Hematopoietic multipotent progenitor cell treated with erythropoietin and hydrocortisone succinate and interleukin-3 and kit ligand, for 6 days (in vitro differentiated cells): ENCODE measurements at places on chromosomes 6 and 20.

DNA sequence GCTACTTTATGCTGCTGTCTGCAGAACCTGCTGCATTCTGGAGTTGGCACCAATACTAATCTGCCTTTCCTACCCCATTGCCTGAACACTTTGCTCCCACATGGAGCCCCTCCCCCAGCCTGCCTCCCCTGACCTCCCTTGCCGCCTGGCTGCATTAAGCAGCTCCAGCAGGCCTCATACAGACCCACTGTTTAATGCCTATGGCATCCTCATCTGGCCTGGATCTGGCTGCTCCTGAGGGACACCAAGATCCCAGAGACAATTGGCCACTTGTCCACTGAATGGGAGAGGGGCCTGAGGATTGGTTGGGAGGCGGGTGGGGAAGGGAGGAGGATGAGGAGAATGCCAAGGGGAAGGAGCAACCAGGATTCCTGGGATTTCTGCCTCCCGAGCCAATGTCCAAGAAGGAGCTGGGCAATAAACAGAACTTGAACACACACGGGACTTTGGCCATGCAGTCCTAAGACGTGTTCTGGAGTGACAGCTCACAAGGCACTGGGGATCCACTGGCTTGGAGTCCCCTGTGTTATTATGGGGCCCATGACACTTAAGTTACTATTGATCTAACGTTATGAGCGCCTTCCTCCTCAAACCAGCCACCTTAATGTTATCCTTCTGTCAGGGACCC is 10.4 kb upstream of the KCNK5 start:
- DNase-seq = no peak

- DNase-seq = peak; percentile 5
These were observed 652.5 kb upstream of the EPHA7 start for GRCh38 chr6:94071835-94072234.

- no peak for DNase-seq
These were observed 29.8 kb downstream of the FAM83B start for GRCh38 chr6:54876365-54876764.

GRCh38 chr6:157235600-157236039 is 87.7 kb downstream of the TMEM242 start:
- DNase-seq = peak; percentile 80

GRCh38 chr6:50824552-50824951 is 5.9 kb downstream of the TFAP2B start:
- DNase-seq = no peak

DNA sequence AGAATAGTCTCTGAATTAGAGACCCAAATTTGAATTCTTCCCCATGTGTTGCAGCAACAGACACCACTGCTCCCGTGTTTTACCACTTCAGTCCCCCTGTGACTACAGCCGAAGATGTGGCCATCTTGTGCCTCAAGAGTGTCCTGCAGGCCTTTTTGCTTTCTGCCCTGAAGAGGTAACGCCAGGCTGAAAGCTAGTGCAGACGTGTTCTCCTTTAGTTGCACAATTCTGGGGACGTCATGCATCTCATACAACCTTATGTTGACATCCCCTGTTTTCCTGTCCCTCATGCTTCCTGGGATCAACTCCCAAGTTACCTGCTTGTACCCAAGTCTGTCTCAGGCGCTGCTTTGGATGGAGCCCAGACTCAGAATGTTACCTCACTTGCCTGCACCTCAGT is 69.1 kb upstream of the SLC22A23 start:
- DNase-seq = no peak

DNA sequence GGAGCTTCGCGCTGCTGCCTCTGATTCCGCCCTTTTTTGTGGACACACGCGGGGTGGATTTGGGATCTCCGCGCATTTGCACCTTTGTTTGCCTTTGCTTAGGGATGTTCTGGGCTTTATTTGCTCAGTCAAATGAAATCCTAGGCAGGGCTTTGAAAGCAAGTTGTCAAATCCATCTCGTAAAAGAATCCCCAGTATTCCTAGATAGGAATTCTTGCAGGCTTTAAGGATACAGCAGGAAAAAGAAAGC is 453 bp downstream of the CEP57L1 start:
- no peak for DNase-seq

GRCh38 chr6:53241938-53242337 is 93.3 kb upstream of the GCM1 start:
- no peak for DNase-seq

DNA sequence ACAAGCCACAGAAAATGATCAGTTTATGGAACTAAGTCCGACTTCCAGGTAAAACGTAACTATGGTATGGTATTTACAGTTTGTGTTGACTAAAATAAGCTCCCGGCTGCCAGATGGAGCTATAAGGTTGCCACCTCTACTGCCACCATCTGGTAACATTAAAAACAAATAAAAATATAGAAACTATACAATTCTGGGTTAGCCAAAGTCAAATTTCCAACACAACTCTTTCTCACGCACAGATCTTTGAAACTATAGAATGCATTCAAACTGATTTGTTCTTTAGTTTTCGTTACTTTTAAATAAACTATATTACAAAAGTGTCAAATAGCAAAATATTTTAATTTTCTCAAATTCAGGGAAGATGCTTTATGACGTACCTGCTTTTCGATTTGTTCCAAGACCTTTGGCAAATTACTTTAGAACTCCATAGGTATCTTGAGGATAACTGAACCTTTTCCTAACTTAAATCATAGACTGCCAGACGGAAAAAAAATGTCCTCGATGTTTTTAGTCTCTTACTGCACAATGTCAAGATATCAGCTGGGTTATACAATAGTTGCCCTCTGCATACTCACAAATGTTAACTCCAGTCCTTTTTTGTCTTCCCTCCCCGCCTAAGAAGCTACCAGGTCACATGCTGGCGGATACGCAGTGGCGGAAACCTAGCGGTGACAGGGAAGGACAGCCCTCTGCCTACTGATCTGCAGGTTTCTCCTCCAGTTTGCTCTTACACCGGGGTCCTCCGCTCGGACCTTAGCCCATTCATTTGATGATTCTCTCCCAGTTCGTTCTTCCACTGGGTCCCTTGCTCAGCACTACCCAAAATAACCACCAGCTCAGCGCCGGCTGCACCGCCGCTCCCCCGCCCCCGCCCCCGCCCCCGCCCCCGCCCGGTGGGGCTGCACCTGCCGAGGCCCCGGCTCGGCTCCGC is 888 bp downstream of the SLC17A5 start:
- peak; percentile 86 for DNase-seq

- DNase-seq = no peak
These were observed 126.0 kb downstream of the CD83 start for GRCh38 chr6:14243597-14243996.

DNA sequence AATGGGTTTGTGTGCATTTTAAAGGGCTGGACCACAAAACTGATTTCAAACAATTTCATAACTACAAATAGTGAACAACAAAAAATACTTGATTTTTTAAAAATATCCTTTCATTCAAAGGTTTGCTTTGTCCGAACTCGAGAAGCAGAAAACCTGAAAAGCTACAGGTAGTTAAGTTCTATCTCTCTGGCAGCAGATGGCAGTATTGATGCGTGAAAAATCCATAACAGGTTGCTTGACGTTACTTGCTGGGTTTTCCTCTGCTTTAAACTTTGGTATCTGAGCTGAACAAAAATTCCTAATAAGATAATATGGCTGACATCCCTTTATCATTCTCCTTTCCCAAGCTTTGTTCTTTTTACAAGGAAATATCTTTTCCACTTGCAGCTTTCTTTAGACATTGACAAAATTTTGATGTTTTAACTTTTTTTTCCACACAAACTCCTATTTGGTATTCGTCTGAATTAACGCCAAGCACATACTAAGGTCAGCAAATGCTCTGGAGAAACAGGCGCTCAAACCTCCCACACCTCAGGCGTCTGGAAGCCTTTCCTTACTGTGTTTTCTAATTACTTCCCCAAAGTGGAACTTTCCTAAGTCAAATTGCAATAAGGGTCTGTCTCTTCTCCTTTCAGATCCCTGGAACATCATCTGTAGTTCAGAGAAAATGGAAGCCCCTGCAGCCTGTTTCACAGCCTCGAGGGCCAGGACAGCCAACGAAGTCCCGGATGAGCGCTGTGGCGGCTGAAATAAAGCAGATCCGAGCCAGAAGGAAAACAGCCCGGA is 50.3 kb upstream of the GFRAL start:
- peak; percentile 52 for DNase-seq

DNA sequence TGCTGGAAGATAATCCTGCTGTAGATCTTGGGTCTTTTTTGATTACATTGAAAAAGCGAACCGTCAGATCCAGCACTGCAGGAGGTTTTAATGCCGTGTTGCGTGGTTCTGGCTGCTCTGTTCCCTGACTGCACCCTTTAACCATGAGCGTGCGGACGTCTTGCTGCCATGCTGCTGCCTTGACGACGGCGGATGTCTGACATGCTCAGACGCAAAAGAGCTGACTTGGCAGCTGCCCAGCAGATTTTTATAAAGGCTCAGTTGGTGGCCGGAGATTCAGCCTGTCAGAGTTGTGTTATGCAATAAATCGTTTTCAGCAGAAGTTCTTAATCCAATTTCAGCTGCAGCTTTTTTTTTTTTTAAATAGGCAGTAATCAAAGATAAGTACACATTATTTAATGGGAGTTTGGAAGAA is 119.4 kb downstream of the JARID2 start:
- DNase-seq = peak; percentile 94

GRCh38 chr20:5160882-5161281 is 34.1 kb downstream of the CDS2 start:
- peak; percentile 75 for DNase-seq

DNA sequence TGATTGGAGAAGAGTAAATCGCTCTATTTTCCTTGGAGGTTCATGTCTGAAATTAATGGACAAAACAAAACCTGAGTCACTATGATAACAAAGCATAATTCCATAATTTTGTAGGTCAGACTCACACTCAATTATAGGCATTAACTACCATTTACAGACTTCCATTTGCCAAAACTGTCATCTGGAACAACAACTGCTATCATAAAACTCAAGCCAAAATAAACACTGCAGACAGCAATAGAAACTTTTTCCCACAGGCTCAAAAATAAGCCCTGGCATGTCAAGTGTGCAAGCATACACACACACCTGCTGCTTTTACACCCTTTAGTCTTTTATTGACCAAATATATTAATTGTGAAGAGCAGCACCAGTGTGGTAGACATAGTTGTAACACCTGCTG is 7.1 kb downstream of the MRPS10 start:
- DNase-seq = no peak

DNA sequence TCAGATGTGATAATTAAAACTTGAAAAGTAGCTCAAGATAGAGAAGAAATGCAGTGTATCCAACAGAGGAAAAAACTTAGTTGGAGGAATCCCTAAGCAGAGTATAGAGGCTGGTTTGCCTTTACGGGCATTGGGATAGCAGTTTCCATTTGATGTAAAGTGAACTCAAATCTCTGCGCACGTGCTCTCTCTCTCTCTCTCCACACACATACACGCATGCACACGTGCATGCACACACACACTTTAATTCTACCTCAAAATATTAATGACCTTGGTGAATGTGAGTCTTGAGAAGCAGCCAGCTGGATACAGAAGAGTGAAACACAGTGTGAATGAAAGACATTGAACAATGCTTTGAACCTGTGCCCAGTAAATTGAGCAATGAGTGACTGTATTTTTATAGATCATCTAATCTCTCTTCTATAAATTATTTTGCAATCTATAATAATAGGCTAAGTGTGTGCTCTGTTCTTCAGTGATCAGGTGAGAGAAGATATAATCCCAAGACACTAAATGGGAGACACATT is 247.7 kb upstream of the FAM83B start:
- DNase-seq = no peak

DNA sequence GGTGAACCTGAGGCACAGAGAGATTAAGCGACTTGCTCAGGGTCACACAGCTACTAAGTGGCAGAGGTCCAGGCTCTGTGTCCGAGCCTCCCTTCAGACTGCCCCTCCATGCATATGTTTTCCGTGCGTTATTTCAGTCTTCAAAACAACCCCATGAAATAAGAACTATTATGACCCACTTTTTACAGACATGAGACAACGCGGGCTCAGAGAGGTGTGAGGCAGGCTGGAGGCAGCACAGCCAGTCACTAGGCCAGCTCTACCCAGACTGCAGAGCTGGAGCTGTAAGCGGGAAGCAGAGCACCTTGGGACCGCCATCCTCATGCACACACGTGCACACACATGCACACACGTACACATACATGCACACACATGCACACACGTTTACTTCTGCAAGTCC is 62.3 kb downstream of the PSMG4 start:
- DNase-seq = no peak

- DNase-seq = no peak
These were observed 27.1 kb downstream of the DAAM2 start for GRCh38 chr6:39819228-39819627.

DNA sequence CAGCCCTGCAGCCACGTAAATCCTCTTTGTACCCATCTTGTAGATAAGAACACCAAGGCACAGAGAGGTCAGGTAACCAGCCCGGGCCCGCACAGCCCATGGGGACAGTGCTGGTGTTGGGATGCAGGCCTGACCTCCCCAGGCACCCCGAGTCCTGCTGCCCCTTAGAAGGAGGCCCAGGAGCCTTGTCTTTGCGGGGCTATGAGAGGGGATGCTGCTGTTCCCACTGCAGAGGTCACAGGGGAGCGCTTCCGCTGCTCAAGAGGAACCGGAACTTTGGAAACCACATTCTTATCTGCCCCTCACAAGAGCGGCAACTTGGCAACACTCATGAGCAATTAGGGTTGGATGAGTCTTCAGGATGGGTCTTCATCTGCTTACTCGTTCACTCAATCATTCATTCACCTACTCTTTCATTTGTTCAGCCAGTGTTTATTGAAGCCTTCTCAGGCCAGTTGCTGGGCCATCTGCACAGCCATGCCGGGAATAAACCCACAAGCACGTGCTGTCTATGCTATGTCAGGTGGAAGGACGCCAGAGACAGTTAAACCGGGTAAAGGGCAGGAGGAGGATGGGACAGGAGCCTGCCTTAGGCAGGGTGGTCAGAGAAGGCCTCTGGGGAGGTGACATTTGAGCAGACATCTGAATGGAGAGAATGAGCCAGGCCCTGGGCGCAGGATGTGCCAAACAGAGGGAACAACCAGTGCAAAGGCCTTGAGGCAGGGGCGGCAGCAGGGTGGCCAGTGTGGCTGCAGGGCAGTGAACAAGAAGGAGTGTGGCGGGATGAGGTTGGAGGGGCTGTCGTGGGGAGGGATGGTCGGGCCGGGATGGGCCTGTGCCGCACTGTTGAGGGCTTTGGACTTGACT is 60.8 kb downstream of the RBM38 start:
- peak; percentile 98 for DNase-seq

DNA sequence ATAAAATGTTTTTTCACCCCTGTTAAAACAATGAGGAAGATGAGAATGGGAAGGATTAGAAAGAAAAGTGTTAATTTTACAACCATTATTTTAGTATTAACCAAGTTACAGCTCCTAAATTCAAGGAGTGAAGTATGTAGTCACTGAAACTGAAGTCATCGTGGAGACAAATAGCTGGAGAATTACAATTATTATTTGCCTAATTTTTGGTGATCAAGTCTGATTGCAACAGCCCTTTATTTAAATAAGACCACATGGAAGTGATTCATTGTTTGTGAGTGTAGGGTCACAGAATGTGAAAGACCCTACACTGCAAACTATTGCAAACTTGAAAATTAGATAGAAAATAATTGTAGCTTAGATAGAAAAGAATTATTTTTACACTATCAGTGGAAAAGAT is 292.4 kb downstream of the CENPW start:
- no peak for DNase-seq

- no peak for DNase-seq
These were observed 122.0 kb upstream of the SPTLC3 start for GRCh38 chr20:12886618-12887363.
